ENCODE measurements at places on chromosomes 13 and 19. TPM values are rescaled to one million over a fixed set of nuclear protein-coding genes. Genes with fewer than 3 reads are reported as not detected.

DNA sequence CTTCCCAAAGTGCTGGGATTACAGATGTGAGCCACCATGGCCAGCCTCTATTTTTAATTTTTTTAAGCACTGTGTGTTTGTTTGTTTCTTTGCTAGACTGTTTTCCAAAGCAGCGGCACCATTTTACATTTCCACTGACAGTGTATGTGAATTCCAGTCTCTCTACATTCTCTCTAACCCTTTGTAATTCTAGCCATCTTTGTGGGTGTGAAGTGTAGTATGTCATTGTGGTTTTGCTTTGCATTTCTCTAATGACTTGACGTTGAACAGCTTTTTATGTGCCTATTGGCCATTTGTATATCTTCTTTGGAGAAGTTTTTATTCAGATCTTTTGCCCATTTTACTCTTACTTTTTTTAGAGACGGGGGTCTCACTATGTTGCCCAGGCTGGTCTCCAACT, 11.6 kb downstream of the PNPLA6 start:
- DNase-seq: no peak

DNA sequence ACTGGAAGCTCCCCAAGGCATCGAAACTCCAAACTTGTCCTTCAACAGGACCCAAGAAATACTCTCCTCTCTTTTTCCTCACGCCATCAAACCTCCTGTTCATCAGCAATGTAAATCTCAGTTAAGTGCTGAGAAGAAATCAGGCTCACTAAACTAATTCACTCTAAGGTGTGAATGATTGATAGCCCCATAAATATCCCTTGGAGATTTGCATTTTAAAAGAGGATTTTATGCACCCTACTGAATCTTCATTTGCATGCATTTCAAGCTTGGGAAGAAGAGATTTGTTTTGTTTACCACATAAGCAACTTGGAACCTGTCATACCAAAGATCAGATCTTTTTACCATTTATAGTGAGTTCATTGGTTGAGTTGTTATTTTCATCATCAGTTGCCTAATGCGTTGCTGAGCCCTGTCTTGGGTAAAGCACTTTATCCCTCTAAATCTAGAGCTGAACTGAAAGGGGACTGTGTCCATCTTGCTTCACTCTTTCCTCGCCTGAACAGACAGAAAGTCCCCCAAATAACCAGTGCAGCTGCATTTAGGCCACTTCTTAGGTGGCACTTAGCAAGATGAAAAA, 40.2 kb upstream of the GSX1 start:
- no peak for DNase-seq

The ZNF85 gene
- 2.3 TPM for total RNA-seq

The PEAK3 gene
- 0.78 TPM for total RNA-seq

The TINCR gene
- 7.5 TPM for total RNA-seq

DNA sequence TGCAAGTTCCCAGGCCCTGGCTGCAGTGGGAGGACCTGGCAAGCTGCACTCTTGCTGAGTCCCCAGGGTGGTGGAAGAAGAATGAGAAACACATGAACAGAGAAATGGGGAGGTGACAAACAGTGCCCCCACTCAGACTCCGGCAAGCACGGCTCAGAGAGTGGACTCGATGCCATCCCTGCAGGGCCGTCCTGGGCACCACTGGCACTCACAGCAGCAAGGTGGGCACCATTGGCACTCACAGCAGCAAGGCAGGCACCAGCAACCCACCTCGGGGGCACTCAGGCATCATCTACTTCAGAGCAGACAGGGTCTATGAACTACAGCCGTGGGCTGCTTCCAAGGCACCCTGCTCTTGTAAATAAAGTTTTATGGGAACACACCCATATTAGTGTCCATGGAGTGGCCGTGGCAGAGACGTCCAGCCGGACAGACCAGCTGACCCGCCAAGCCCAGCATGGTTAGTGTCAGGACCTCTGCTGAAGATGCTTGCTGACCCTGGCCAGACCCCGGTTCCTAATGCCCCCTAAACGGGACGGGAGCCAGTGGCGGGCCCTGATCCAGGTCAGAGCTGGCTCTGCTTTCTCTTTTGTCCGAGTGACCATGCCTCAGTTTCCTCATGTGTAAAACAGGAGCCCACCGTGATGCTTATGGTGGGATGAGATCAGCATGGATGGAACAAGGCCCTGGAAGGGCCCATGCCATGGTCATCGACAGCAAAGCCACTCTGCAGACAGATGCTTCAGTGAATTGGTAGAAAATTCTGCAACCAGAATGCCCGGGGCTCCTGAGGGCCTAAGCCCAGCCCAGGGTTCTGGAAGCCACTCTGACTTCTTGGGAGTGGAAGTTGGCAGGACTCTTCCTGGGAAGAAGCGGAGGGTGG, 2.1 kb upstream of the F10 start:
- no peak for DNase-seq

- DNase-seq: no peak
These were observed 21.9 kb downstream of the KCTD12 start for GRCh38 chr13:76864259-76864658.

The COMP gene
- not detected for total RNA-seq

The CD70 gene
- total RNA-seq: 0.64 TPM

The ZNF260 gene
- total RNA-seq: 7.2 TPM

DNA sequence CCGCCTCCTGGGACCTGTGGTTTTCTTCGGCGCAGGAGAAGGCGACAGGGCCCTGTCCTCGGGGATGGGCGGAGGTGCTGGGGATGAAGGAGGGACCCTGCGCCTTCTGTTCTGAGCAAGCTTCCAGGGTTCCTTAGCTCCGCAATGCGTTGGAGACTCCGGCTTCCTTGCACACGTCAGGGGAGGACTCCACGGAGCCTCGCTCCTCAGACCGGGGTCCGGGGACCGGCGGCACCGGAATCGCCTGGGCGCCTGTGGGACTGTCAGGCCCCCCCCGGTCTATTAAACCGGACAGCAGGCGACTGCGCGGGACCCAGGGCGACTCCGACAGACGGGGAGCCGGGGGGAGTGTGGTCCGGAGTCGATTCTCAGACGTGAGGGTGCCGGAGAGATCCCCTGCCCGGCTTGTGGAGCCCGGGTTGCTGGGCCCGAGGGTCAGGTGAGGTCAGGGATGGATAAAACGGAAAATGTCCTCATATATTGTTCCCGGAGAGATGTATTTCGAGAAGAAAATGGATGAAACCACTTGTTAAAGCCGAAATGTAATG, 227.4 kb downstream of the TEX29 start:
- peak; percentile 6 for DNase-seq

- DNase-seq: no peak
These were observed 72.6 kb downstream of the NBEA start for GRCh38 chr13:35014606-35015213.

DNA sequence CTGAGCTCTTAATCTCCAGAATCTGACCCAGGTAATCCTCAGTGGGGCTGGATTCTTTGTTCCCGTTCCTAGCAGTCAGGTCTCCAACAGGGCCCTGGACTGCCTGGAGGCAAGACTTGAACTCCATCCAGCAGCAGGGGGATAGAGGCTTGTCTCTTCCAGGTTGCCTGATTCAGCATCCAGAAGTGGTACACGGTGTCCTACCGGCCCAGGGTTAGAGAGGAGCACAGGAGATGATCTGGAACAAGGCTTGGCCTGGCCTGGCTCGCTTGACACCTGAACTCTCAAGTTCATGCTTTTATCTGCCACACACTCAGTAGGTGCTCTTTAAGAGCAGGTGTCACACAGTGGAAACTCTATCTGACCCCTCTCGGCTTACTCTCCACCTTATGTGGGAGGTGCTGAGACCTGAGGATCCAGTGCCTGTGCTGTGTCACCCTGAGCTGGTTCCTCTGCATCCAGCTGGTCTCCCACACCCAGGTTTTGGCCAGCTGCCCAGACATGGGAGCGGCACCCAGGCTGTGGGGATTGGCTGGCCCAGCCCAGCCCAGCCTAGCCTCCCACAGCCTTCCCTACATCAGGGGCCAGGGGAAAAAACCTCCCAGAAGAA, at the start of gene CYP4F3:
Gene CYP4F3 (plus strand): TSS at position 604 of the 610 bp plus-strand sequence. CDS start 519 bp downstream, outside the sequence.
- peak; percentile 97 for DNase-seq

DNA sequence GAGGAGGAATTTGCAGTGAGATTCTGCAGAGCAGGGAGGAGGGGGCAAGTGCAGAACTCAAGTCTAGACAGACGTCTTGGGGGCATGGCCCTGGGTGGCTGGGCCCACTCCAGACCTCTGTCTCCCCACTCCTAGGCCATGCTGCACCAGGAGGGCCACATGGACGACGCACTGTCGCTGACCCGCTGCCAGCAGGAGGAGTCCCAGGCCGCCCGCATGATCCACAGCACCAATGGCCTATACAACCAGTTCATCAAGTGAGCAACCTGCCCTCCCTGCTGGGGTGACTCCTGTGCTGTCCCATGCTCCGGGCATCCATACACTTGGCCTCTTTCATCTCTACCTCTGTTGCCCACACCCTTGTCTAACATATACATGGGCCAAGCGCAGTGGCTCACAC, 18.1 kb downstream of the RYR1 start:
- no peak for DNase-seq

The ZSWIM9 gene
- 5.8 TPM for total RNA-seq

DNA sequence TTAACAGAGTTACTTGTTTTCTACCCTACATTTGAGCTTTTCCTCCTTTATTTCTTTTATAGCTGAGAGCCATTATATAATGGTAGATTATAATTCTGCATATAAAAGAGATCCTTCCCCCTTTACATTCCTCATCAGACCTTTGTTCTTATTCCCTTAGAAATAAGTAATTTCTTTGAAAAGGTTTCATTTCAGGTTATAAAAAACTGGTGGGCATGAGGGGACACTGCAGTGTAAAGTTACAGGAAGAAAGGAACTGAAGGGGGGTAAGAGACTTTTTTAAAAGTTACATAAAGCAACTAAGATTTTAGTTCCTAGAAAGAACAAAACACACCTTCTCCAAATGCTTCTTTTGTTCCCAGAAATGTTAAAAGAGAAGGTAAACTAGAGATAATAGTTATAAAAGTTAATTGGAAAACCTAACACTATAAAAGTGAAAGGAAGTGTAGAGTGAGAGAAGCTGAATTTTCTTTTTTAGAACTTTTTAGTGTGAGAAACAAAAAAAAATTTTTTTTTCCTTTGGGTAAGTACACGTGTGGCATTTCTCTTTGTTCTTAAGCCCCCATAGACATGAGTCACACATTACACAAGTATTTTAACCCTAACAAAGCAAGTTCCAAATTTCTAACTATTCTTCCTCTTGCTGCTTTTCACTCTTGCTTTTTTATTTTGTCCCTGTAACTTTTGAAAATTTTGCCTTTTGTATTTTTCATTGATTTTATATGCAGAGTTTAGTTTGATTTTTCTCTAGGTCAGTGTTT, 106.4 kb upstream of the MLNR start:
- DNase-seq: no peak

The ZNF507 gene
- total RNA-seq: 18.4 TPM

DNA sequence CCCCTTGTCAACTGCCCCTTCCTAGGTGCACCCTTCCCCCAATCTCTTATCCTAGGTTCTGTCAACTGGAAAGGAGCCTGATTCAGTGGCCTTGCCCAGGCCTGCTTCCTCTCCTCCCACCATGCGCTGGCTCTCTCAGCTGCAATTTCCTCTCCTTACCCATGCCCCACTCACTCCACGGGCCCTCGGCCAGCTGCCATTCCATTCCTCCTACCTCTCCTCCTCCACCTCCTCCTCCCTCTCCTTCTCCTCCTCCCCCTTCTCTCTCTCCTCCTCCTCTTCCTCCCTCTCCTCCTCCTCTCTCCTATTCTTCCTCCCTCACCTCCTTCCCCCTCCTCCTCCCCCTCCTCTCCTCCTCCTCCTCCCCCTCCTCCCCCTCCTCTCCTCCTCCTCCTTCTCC, 9.6 kb upstream of the TIMM44 start:
- DNase-seq: no peak

DNA sequence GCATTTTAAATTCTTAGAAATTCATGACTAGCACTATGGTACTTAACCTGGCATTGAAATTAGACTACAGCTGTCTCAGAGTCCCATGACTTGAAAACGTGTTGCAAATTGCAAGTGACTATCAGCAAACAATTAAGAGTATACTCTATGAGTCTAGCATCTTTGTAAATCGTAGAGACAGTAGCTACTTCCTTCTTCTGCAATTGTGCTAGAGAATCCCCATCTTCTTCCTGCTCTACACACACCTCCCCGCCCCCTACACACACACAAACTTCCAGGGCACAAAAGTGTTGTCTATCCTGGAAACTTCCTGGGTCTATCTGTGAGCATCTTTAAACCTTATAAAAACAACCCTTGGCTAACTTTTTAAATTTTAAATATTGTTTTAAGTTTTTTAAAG, 35.2 kb upstream of the MIR17HG start:
- DNase-seq: no peak

DNA sequence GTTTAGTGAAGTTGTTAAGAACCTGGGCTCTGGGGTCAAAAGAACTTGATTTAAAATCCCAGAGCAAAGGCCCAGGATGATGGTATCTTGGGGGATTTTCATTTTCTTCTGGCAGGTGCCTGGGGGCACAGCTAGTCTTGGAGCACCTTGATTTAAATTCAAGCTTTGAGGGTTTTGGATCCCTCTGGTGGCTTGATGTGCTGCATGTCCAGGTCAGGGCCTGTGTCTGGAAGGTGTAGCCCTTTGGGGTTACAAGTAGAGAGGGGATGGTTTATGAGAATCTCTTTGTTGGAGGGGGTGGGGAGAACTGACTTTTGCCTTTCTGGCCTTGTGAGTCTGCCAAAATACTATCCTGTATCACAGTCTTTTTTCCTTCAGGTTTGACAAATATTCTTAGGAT, 55.8 kb downstream of the AKAP11 start:
- DNase-seq: no peak

DNA sequence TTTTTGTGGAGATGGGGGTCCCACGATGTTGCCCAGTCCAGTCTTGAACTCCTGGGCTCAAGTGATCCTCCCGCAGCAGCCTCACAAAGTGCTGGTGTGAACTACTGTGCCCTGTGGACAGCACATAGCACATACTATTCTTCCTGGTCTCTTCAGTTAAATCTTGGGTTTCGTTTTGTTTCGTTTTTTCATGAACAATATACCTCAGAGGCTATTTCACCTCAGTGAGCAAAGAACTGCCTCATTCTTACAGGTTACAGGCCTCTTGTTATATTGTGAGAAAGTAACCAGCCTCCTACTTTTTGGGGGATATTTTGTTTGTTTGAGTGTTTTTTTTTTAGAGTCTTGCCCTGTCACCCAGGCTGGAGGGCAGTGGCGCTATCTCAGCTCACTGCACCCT, 1.3 kb upstream of the C3 start:
- no peak for DNase-seq

GRCh38 chr13:39892721-39893685, 237.5 kb downstream of the COG6 start:
- DNase-seq: no peak

The IGFL2 gene
- total RNA-seq: not detected

DNA sequence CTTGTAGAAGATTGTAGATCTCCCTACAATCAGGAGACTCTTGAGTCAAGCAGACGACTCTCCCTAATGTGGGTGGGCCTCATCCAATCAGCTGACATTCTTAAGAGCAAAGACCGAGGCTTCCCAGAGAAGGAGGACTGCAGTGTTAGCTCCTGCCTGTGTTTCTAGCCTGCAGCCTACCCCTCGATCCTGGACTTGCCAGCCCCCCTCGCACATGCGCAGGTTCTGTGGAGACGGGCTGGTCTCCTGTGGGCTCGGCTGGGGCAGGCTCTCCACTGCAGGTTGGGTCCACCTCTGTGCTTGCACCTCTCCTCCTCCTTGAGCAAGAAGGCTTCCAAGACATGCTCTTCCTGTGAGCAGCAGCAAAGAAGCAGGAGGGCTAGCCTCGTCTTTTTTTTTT, 185.2 kb upstream of the SOX1 start:
- no peak for DNase-seq

- DNase-seq: no peak
These were observed 343.9 kb downstream of the PCDH9 start for GRCh38 chr13:66886264-66886663.
